ENCODE measurements at places on chromosomes 2 and 18. TPM values are rescaled to one million over a fixed set of nuclear protein-coding genes. Genes with fewer than 3 reads are reported as not detected.

The UGT1A8 gene
- not detected for total RNA-seq

The WNT10A gene
- not detected for total RNA-seq

The STARD6 gene
- not detected for total RNA-seq

- DNase-seq: no peak
Observed at GRCh38 chr2:135208016-135208415, 155.9 kb downstream of the RAB3GAP1 start.

DNA sequence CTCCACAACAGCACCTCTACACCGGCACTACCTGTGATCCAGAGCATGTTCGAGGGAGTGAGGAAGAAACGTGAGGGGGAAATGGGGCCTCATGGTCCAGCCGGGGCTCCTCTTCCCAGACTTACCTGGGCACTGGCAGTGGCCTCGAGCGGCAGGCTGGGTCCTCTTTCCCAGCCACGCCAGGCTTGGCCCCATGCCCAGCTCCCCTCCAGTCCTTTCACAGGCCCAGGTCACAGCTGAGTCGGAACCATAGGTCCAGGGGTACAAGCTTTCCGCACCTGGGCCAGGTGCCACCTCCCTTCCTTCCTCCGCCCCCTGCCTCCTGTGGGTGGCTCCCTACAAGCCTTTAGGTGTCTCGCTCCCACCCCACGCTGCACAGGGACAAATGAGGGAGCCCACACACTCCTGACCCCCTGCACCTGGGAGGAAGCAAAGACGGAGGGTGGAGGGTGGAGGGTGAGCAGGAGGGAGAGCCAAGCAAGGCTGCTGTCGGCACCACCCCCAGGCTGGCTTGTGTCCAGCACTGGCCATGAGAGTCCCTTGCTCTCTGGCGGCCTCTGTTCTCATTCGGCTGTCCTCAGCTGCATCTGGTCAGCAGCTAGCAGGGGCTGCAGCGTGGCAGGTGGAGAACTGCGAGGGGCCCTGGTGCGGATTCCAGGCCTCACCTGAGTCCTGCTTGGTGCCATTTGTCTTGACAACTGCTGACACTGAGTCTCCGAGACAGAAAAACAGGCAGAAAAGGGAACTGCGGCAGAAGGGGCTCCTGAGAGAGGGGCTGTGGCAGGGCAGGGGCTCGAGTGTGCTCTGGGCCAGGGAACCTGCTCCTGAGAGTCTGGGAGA is 26.8 kb downstream of the ADRA2B start:
- no peak for DNase-seq

DNA sequence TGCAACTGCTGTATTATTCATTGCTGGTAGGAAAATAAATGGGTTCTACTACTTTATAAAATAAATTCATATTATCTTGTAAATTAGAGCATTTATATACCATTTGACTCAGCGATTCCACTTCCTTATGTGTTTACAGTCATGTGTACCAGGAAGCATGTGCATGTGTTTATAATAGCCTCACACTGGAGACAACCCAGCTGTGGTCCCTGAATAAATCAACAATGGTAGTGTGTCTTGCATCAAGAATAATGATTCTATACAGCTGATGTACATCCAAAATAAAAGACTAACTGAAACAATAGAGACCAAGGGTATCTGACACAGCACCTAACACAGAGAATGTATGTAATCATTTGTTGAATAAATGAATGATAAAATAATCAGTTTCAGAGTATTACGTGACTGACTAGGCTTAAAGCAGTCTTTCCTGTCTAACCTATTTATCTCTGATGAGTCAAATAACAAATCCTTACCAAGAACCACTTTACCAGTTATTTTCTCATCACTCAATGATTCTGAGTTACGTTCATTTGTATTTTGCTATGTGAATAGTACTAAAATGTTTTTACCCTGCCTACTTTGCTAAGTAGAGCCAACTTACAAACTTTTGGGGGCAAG is 216.8 kb downstream of the UBE2E3 start:
- DNase-seq: no peak

DNA sequence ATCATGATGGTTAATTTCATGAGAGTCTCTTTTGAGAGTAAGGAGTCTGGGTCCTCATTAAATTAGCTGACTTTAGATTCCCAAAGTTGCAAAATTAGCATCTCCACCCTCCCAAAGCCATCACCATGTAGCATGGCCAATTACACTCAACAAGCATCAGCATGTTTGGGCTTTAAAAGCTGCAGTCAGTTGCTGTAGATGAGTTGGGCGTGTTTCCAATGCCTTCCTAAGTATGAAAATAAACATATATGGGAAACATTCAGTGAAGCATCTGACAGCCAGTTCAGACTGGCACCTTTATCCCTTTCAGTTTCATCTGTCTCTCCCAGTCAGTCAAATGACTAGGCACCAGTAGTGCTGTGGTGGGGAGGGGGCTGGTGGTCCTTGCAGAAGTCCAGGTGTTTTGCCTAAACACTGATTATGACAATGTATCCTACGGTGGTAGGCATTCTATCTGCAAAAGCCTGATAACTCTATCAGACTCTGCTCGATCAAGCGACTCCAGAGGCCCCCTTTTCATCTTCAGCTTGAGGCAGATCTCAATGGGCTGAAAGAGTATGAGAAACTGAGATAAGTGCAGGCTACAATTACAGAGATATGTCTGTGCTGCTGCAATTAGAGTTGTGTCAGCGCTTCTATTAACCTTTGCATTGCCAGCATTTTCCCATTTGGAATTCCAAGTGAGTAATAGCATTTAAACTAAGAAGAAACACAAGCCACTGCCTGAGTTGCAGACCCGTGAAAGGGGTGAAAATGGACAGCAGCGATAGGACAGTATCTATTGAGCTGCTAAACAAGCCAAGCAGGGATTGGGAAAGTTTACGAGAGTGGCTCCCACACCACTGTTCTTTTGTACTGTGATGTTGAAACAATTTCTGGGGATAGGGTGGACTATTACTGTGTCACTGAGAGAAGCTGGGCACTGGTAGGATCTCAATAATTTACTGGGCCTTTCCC is 67.3 kb upstream of the SPOPL start:
- DNase-seq: no peak

DNA sequence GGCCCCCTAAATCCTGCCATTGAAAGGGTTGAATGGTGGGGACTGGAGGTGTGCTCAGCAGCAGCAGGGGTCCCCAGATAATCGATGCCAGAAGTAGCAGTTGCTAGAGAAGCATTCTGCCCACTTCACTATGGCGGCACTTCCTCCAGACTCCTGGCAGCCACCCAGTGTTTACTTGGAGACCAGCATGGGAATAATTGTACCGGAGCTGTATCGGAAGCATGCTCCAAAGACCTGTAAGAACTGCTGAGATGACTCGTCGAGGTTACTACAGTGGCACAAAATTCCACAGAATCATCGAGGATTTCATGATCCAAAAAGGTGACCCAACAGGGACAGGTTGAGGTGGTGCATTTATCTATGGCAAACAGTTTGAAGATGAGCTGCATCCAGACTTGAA is 11.0 kb upstream of the GAREM2 start:
- no peak for DNase-seq

DNA sequence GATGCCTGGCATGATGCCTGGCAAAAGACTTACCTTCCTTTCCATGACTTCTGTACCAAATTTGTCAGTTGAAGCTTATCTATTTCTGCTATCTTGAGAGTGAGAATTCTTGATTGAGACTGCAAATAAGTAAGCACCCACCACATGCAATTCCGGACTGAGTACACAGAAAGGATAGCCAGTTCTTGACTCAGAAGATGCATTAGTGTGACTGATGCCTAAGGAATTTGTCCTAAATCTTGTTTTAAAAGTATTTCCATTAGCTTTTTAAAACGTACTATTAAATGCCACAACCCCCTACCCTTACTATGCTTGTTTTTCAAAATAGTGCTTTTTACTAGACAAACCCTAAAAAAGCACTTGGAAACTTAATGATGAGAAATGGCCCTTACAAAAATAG is 545 bp downstream of the MPP4 start:
- DNase-seq: no peak

DNA sequence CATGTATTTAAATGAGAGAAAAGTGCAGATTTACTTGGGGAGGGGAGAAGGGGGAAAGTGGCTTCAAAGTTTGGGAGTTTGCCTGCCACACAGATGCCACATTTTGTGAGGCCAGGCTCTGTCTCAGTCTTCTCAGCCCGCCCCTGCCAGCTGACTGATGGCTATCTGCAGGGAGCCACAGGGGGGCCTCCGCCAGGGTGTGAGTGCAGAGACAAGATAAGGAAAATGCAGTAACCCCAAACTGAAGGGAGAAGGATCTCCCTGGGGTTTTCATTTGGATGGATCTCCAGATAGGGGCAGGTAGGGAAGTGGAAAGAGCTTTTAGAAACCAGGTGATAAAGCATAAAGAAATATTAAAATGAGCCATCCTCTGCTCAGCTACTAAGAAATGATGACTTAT is 128.8 kb downstream of the ZNF521 start:
- no peak for DNase-seq

GRCh38 chr2:96248624-96249023 is 17.2 kb downstream of the TMEM127 start:
- no peak for DNase-seq

DNA sequence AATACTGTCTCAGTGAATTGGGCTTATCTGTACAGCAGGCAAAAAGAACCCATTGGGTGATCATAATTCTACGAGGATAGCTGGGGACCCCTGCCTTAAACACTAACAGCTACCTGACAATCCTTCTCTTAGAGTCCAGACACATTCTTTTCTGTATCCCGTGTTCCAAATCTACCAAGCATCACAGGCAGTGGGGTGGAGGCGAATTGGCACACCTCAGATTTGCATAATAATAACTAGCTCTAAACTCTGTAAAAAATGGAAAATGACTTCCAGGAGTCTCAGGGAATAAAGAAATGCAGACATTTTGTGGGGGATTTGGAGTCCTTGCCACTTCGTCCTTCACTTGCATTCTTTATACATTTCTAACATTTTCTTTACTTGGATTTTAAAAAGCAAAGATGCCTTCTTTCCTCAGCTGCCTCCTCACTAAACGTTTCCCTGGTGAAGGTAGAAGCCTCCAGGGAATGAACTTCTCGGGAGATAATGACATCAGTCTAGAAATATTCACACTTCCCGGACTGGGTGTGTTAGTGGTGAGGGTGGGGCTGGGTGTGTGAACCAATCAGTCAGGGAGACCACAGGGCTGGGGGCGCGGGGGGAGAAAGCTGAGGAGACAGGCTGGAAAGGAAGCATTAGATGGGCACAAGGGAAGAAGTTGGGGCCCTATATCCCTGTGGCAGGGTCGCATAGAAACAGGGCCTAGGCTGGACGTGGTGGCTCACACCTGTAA is 59.1 kb upstream of the BOD1L2 start:
- DNase-seq: no peak

DNA sequence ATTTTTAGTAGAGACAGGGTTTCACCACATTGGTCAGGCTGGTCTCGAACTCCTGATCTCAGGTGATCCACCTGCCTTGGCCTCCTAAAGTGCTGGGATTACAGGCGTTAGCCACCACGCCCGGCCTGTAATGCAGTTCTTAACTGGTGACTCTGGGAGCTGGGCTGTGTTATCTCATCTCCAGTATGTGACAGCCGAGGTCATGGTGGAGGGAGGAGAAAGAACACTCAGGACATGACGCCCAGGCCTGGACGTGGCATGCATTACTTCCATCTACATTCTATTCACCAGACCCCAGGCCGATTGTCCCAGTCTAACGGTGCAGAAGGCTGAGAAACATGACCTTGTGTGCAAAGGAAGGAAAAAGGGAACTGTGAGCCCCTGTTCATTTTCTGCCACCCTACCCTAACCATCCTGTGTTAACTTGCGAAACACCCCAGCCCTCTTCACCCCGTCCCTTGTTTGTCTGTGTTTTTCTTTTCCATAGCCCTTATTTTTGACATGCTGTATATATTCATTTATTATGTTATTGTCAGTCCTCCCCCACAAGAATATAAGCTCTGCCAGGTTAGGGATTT is 88.1 kb upstream of the ASAP2 start:
- no peak for DNase-seq

Data from HepG2 (cell line).